ENCODE measurements at places on chromosomes 7 and 10.

GRCh38 chr7:139923090-139923489 lies 94.0 kb downstream of the TBXAS1 start:
- no peak for DNase-seq

- DNase-seq: no peak
Measured at GRCh38 chr10:63584725-63585035, 63.5 kb downstream of the REEP3 start.

DNA sequence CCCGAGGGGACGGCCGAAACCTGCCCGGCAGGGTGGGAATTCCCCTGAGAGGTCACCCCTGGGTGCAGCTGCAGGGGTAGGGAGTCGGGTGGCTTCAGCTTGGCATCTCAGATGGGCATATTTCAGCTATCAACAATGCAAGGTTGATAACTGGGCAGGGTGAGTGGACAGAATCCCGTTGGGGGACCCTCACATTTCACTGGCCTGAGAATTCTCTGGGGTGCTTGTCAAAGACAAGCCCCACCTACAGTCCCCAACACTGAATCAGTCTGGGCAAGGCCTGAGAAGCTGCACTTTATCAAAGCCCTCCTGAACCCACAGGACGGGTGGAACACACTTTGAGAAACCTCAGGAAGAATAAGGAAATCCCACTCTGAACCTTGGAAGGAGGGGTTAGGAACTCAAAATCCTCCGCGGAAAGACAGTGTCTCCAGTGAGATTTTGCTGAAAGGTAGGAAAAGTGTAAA lies 3.1 kb downstream of the RGS10 start:
- no peak for DNase-seq

GRCh38 chr7:133957845-133958244 lies 169.3 kb upstream of the LRGUK start:
- DNase-seq: no peak

DNA sequence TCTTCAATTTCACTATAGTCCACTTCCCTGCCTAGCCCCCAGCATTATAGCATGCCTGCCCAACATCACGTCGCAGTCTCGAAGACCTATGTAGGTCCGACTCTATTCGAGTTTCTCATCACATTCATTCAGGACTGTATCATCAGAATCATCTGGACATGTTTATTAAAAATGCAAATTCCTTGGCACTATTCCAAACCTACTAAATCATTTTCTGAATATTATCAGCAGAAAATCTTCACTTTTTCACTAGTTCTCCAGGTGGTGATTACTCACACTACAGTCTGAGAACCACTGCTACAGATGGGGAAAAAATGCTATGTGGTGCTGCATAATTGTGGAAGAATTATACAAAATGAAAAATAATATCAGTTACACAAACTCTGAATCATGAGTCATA lies 29.3 kb upstream of the ETV1 start:
- DNase-seq: no peak

DNA sequence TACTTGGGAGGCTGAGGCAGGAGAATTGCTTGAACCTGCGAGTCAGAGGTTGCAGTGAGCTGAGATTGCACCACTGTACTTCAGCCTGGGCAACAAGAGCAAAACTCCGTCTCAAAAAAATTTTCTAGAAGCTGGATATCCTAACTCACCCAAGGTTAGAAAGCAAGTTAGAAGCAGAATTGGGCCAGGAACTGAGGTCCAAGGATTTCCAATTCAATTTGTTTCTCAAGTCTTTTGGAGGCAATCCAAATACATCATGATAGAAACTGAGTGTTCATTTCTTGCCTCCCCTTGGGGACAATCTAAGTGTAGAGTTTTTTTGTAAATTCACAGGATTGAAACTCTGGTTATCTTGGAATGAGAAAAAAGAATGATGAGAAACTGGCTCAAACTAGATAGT lies 45.5 kb downstream of the LAMB1 start:
- DNase-seq: no peak

GRCh38 chr7:1228545-1229201 lies 4.0 kb upstream of the UNCX start:
- no peak for DNase-seq

DNA sequence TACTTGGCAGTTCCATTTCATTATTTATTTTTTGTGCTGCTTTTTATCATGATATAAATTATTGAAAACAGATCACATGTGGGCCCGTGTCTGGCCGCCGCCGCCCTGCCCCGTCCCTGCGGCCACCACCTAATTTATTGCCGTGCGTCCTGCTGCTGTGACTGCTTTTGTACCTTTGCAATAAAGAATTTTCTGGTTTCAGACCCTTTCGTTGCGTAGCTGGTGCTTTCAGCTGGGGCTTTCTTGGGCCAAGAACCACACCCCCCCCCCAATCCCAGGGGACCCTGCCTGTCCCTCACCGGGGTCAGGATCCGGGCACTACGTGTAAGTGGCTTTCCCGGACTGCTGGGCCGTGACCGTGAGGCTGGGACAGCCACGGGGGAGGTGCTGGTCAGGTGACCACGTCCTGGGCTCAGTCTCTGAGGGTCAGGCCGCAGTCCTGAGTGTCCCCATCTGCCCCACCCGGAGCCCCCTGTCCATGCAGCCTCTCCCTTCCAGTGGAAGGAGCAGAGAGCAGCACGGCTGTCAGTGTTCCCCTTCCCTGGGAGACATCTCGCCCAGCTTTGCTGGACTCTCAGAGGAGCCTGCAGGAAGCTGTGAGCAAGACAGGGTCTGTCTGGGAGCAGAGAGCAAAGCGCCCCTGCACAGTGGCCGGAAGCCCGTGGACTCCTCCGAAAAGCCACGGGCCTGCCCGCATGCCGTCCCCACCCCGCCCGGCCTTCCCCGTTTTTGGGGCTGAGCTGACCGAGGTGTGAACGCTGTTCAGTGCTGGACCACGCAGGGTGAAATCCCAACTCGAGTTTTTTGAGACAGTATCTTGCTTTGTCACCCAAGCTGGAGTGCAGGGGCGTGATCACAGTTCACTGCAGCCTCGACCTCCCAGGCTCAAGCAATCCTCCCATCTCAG lies 12.6 kb downstream of the MAFK start:
- DNase-seq: no peak

DNA sequence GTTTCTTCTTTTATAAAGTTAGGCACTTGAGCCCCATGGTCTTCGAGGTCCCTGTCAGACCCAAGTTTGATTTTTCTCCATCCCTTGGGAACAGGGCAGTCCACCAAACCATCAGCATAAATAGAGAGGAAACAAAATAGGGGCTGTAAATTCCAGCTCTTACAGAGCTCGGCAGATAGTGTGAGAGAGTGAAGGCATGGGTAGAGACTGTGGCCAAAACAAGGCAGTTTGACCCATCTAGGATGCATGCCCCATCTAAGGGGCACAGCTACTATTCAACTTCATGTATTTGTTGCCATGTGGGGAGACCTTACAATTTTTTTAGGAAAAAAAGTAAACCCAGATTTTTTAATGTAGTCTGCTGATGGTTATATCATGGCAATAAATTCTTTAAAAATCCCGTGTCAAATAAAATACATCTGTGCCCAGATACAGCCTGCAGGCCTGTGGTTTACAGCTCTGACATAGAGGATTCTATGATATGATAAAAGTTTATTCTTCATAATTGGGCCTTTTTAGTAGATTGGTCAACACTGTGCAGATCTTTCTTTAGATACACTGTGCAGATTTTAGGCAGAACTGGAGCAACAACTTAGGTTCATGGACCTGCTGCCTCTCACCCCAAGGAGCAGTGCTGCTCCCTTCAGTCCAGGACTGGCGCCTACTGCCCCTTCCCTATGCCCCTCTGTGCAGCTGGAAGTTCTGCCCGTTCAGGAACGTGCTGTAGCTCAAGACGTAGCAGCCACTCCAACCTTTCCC lies 5.3 kb downstream of the PPP1R3C start:
- DNase-seq: peak; percentile 8
